Activated CD4-positive, alpha-beta T cell treated with anti-CD3 and anti-CD28 coated beads for 1 hour (primary cell): ENCODE measurements at places on chromosomes 13 and 19.

DNA sequence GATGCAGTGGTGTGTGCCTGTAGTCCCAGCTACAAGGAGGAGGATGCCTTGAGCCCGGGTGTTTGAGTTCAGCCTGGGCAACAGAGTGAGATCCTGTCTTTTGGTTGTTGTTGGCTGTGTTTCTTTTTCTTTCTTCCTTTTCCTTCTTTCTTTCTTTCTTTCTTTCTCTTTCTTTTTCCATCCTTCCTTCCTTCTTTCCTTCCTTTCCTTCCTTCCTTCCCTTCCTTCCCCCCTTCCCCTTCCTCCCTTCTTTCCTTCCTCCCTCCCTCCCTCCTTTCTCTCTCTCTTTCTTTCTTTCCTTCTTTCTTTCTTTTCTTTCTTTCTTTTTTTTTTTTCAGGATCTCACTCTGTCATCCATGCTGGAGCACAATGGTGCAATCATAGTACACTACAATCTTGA is 46.5 kb upstream of the SIN3B start:
- DNase-seq, result no peak

DNA sequence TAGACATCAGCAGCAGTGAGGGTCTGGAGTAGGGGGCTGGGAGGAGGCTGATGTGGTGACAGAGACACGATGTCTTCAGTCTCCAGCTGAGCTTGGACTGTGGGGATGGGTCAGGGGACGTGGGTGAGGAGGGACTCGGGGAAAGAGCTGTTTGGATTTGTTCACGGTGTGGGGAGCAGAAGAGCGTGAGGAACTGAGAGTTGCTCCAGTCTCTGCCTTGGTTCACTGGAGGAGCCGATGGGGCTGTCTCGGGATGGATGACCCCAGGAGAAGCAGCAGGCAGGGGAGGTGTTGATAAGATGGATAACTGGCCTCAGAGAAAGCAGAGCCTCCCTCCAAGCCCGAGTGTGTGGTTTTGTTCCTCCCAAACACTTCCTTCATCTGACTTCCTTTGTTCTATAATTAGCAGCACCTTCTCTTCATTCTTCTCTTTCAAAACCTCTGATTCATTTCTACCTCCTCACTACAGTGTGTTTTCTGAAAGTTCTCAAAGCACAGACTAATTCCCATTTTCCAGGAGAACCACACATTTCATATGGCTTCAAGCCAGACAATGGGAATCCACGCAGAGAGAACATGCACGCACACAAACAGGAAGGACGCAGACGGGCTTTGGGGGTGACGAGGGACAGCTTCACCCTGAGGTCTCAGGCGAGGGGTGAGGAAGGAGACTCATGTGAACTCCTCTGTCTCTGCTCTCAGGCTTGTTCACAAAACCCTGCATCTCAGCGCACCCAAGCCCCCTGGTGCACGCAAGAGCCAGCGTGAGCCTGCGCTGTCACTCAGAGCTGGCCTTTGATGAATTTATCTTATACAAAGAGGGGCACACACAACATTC is 18.6 kb downstream of the LAIR2 start:
- no peak for DNase-seq

DNA sequence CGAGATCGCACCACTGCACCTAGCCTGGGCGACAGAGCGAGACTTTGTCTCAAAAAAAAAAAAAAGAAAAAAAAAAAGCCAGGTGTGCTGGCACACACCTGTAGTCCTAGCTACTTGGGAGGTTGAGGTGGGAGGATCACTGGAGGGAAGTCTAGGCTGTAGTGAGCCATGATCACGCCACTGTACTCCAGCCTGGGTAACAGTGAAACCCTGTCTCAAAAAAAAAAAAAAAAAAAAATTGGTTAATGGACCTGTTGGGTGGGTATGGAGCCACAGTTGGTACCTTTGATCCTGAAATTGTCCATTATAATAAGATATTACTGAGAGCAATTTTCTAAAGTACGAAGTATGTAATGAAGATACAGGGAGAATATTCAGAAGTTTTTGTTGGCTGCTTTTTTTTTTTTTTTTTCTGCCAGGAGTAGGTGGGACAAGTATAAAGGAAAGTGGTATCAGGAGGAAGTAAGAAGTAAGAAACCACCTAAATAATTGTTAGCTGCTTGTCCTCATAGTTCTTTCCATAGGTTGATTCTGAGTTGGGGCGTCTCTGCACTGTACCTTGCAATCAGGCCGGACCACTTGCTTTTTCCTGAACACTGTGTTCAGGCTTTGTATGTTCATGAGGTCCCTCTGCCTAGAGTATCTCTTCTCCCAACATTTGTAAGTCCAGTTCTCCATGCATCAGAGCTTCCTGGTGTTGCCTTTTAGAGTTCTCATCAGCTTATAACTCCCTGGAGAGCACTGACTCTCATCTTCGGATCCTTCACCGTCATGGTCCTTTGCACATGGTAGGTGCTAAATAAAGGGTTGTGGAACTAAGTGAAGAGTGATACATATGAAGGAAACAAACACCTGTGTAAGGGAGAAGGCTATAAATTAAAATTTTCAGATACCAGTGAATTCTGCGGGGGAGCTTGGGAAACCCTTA is 31.7 kb downstream of the ARHGAP35 start:
- DNase-seq, result no peak

DNA sequence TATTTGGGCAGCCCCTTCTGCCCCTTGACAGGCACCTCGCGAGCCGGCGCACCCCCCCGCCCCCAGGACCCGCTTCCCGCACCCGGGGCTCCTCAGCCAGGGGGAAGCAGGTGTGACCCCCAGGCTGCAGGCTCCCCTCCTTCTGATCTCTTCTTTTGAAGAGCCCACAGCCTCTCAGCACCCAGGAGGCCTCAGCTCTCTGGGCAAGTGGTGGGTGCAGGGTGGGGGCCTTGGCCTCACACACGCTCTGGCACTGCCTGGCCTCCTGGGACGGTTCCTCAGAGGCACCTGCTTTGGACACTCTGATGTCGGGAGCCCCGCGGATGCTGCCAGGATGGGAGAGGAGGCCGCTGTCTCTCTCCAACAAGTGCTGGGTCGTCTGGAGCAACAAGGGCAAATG is 1.5 kb upstream of the C13orf46 start:
- no peak for DNase-seq

DNA sequence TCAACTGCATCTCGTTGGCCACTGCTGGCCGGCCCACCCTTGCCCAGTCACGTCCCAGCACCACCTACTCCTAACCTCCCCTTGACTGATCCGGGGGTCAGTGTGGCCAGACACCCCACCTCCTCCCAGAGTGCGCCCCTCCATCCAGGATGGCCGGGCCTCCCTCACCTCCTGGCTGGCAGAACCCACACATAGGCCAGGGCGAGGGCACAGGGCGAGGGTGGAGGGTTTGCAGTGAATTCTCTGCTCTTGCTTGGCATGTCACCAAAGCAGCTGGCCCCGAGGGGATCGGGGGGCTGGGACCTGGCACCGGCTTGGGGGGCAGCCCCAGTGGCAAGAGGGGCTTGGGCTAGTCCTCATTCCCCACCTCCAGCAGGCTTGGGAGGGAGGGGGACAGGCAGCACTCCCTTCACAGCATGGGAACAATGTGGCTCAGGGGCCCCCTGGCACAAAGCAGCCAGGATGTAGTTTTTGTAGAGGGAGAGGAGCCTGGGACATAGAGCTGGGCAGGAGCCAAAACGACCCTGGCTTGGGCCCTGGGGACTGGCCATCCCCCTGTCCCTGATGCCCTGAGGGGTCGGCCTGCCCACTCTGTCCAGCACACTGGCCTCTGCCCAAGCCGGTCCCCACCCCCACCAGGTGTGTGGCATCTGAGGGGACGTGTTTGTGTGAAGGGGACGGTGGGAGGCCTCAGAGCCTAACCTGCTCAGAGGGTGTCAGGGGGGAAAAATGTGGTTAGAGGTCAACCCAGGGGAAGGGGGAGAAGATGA is 28.5 kb upstream of the ASF1B start:
- no peak for DNase-seq

GRCh38 chr19:13881251-13881691 is 4.3 kb downstream of the NANOS3 start:
- DNase-seq, result no peak

DNA sequence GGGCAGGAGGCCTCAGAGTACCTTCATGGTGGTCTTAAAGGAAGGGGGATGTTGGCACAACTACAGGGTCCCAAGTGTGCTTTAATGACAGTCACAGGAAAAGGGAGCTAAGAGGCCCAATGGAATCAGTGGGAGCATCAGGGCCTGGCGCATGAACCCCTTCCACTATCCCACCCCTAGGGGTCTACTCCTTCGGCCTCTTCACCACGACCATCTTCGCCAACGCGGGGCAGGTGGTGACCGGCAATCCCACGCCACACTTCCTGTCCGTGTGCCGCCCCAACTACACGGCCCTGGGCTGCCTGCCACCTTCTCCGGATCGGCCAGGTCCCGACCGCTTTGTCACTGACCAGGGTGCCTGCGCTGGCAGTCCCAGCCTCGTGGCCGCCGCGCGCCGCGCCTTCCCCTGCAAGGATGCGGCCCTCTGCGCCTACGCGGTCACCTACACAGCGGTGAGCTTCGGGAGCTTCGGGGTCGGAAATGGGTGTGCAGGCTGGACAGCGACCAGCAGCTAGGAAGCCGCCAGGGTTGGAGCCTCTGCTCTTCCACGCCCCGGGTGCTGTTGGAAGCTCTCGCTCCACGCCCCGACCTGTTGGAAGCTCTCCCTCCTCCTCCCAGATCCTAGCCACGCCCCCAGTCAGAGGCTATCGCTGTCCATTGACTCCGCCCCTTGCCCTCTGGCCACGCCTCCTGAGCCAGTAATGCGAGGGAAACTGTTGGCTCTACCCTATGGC is 6.0 kb downstream of the PLPPR2 start:
- no peak for DNase-seq

DNA sequence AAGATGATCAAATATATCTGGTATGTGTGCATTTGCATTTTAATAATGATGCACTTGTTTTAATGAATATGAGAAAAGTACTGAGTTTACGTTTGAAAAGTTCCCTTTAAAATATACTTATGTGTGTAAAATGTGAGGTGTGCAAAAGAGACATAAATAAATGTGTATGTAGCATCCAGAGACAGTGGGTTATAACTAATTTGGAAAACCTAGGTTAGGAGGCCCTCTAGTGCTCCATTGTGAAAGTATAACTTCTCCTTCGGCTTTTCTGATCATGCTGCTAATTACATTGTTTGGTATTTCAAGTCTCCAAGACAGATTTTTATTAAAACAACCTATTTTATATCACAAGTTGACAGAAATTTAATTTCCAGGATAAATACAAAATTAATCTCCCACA is 30.1 kb downstream of the SCEL start:
- no peak for DNase-seq

DNA sequence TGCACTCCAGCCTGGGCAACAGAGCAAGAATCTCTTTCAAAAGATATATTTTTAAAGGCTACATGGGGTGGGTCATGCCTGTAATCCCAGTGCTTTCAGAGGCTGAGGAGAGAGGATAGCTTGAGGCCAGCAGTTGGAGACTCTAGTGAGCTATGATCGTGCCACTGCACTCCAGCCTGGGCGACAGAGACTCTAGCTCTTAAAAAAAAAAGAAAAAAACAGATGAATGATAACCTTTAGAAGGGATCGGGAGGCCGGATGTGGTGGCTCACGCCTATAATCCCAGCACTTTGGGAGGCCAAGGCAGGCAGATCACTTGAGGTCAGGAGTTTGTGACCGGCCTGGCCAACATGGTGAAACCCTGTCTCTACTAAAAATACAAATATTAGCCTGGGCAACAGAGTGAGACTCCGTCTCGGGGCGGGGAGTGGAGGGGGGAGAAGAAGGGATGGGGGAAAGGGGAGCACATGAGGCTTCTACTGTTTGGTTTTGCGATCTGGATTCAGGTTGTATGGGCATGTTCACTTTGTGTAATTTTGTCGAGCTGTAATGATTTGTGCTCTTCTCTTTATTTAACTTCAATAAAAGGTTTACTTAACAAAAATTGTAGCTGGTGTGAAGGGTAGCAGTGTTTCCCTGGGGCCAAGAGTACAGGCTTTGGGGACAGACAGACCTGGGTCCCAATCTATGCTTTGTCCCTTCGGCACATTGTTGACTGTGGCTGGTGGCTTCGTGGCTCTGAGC is 1.1 kb upstream of the PSMC4 start:
- DNase-seq, result no peak

DNA sequence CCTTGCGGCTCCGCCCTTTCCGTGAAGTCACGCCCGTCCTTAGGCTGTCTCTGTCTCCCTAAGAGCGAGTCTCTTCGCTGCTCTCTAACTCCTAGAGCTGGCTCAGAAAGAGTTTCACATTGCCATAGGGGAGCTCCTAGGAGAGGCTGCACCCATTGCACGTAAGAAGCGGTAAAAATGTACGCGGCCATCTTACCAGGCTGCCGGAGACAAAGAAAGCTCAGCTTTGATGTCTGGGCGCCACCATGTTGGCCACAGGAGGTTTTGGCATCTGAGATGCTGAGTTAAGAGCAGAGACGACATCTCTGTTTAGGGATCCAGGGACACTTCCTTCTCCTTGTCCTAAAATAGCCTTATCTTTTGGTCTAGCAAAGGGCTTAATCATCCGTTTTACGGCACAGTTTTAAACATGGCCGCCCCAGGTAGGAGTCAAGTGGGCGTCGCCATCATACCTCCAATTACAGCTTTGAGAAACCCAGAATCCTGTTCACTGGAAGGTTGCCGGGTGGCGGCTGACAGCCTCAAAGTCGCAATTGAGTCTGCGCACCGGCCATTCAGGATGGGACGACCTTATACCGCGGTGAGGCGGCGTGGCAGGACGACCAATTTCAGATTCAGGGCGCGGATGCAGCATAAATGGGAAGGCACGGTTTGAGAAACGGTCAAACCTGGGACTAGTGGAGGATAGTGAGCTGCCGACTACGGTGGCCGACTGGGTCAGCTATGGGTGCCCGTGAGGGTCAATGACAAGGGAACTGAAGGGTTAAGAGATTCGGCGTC is at the start of gene ZNF793:
TSS of gene ZNF793 (plus strand) at position 553 of the 780 bp plus-strand sequence. CDS start 16,501 bp downstream, outside the sequence.
- peak; percentile 78 for DNase-seq

DNA sequence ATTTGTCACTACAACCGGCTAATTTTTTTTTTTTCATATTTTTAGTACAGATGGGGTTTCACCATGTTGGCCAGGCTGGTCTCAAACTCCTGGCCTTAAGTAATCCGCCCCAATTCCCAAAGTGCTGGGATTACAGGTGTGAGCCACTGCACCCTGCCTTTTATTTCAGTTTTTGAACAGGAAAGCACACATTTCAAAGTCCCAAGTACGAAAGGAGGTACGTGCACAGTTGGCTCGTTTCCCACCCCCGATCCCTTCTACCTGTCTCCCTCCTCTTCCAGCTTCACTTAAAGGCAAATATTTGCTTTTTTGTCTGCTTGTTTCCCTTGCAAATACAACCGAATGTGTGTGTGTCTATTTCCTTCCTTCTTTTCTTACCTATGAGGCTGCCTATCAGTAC is 30.5 kb downstream of the ZIC5 start:
- no peak for DNase-seq

GRCh38 chr13:36082396-36082795 is 48.8 kb downstream of the DCLK1 start:
- DNase-seq, result no peak

DNA sequence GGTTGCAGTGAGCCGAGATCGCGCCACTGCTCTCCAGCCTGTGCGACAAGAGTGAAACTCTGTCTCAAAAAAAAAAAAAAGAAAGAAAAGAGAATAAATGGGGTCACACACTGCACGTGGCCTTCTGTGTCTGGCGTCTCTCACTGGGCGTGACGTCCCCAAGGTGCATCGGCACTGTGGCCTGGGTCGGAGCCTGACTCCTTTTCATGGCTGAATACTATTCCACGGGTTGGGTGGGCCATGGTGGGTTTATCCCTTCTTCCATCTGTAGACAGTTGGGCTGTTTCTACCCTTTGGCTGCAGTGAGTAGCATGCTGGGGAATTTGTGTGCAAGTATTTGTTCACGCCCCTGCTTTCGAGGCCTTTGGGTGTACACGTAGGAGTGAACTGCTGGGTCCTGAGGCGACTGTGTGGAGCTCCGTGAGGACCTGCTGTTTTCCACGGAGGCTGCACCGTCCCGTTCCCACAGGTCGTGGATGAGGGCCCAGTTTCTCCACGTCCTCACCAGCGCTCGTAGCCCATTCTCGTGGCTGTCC is 8.3 kb upstream of the MISP start:
- DNase-seq, result no peak
